ENCODE measurements at places on chromosomes 2 and 18. TPM values are rescaled to one million over a fixed set of nuclear protein-coding genes. Genes with fewer than 3 reads are reported as not detected.

The CPS1 gene
- 30.4 TPM for total RNA-seq

The HOXD13 gene
- total RNA-seq, result 3.1 TPM

The NAT8 gene
- not detected for total RNA-seq

The ID2 gene
- total RNA-seq, result 80.4 TPM
